ENCODE measurements at places on chromosomes 13 and 19.

DNA sequence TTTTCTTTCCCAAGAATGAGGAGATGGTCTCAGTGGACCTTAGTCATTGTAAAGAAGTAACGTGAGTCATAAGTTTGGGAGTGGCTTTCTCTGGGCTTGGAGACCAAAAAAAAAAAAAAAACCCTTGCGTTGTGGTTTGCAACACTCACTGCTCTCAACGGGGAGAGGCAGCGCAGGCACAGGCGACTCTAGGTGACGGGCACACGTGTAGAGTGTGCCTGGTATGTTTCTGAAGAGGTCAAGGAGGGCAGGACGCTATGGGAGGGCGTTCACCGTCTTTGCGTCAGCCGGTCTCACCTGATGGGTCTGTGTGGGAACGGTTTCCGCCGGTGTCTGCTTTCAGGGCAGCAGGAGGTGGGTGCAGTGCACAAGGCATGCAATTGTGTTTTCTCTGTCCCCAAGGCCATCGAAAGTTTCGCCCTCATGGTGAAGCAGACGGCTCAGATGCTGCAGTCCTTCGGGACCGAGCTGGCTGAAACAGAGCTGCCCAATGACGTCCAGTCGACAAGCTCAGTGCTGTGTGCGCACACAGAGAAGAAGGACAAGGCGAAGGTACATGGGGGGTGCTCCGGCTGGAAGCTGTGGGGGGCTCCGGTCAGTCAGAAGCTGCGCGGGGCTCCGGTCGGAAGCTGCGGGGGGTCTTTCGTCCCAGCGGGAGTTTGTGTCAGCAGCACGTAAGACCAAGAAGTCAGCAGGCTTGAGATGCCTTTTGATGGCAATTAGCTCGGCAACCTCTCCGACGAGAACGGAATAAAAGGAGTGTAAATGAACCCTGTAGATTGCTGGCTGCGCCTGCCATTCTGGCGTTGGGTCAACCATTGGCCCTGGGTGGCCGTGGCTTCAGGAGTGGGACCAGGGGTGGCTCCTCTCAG, 40.8 kb upstream of the F7 start:
- DNase-seq: no peak

GRCh38 chr13:107421028-107421427, 794.3 kb downstream of the LIG4 start:
- no peak for DNase-seq

- DNase-seq: no peak
These were observed 100.7 kb downstream of the MIPEP start for GRCh38 chr13:23788459-23788858.

DNA sequence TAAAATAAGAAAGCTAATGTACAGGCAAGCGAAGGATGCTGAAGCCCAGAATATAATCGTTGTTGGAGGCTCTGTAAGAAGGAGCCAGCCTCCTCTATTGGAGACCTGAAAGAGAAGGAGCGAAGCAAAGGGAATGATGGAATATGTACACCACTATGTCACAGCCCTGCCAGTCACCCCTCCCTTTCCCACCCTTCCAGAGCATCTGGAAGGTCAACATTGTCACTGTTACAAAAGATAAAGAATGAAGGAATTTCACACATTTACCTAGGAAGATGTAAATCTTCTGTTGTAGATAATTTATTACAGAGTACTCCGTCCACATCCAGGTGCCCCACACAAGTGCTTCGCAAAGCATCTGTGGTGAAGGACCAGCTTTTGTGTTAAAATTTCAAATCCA, 39.7 kb upstream of the SACS start:
- no peak for DNase-seq
